Hippocampal formation (tissue), 2 donors: ENCODE measurements at places on chromosomes 16 and 17.

GRCh38 chr17:77865112-77865611, 93.3 kb upstream of the TNRC6C start:
- DNase-seq = no peak

DNA sequence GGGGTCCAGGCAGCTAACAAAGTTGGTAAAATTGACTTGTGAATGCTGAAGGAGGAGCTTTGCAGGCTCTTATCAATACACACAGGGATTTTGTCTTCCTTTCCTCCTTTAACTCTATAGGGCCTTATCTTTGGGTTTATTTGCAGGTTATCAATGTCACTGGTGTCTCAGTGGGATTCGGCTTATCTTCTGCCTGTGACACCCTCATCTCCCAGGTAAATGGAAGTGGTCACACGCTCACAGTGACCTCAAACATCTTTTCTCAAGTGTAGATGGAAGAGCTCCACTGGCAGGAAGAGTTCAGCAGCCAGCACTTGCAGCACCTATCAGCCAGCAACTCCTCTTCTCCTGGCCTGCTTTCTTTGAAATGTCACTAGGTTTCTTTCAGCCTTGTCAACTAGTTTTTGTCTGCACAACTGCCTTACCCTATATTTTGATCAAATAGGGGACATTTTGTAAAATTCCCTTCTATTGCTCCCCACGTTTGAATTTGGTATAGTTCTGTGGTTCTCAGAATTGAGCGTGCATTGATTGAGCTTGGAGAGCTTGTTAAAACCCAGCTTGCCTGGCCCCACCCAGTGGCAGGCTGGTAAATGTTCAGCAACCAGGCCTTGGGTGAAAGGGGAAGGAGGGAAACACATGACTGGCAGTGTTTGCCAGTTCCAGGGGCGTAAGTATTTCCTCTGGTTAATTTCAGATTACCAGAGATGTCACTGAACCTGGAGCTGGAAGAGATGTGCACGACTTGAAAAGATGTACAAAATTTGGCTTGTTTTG, 12.8 kb downstream of the SLC47A1 start:
- no peak for DNase-seq

DNA sequence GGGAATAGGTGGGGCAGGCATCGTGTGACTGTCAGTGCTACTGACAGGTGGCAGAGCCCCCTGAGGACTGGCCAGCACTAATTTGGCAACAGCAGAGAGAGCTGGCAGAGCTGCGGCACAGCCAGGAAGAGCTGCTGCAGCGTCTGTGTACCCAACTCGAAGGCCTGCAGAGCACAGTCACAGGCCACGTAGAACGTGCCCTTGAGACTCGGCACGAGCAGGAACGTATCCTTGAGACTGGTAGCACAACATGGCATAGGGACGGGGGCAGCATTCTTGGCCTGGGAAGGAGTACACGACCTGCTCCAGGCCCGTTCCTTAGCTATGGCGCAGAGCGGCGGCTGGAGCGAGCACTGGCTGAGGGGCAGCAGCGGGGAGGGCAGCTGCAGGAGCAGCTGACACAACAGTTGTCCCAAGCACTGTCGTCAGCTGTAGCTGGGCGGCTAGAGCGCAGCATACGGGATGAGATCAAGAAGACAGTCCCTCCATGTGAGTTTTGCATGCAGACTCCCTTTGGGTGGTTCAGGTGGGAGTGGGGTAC, 3.0 kb upstream of the NRN1L start:
- DNase-seq = peak; percentile 31

GRCh38 chr17:78146881-78147280, 696 bp downstream of the C17orf99 start:
- no peak for DNase-seq

DNA sequence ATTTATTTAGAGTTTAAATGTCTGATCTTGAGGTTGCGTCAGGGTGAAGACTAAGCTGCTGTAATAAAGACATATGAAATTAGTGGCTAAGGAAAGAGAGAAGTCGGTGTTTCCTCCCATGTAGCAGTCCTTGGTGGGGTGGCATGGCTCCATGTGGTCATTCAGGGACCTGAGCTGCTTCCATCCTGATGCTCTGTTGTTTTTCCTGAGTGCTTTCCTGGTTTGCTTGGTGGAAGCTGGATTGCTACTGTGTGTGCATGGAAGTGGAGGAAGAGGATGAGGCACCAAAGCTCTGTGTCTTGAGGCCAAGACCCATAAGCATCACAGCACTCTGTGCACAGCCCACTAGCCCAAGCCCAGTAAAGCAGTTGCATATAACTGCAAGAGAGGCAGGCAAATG, 241.8 kb upstream of the CACNG5 start:
- DNase-seq = no peak

DNA sequence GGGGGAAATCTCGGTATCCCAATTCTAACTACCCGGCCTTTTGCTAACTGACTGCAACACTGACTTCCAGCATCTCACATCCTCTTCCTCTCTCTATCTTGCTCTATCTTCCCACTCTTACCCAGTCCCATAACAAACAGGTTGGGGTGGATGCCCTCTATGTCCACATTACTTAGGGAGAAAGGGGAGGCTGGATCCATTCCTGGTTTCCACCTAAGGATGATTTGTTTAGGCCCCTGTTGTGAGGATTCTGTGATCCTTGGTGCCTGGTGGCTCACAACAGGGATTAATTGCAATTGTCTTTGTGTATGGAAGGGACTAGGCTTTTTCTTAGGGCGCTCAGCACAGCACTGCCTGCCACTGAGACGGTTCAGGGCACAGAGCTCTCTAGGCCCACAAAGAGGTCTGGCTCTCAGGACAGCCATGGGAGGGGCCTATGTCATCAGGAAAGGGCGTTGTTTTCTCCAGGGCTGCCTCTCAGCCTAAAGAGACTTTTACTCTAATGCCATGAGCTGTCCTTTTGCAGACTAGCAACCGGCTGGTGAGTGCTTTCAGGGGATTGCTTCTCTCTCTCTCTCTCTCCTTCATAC, 612.1 kb upstream of the SALL1 start:
- no peak for DNase-seq
